Activated naive CD8-positive, alpha-beta T cell treated with anti-CD3 and anti-CD28 coated beads, Interleukin-2, amount 10 ng/mL, durations not matched to agents 7 days and 5 days (primary cell): ENCODE measurements at places on chromosomes 4 and X. TPM values are rescaled to one million over a fixed set of nuclear protein-coding genes. Genes with fewer than 3 reads are reported as not detected.

BEX5 gene
- 4.3 TPM for total RNA-seq

UGT8 gene
- total RNA-seq = 0.17 TPM

AREG gene
- total RNA-seq = 0.40 TPM

RS1 gene
- not detected for total RNA-seq

PNMA6A gene
- 0.40 TPM for total RNA-seq

EMCN gene
- not detected for total RNA-seq

PRSS12 gene
- total RNA-seq = not detected

CABS1 gene
- not detected for total RNA-seq

FOXP3 gene
- total RNA-seq = 23.6 TPM

GAGE12J gene
- total RNA-seq = not detected

SH2D1A gene
- 51.2 TPM for total RNA-seq

SYAP1 gene
- total RNA-seq = 17.2 TPM

AKAP14 gene
- total RNA-seq = not detected

STATH gene
- not detected for total RNA-seq

SNCA gene
- 1.7 TPM for total RNA-seq

MAGEA2B gene
- total RNA-seq = not detected

DNA sequence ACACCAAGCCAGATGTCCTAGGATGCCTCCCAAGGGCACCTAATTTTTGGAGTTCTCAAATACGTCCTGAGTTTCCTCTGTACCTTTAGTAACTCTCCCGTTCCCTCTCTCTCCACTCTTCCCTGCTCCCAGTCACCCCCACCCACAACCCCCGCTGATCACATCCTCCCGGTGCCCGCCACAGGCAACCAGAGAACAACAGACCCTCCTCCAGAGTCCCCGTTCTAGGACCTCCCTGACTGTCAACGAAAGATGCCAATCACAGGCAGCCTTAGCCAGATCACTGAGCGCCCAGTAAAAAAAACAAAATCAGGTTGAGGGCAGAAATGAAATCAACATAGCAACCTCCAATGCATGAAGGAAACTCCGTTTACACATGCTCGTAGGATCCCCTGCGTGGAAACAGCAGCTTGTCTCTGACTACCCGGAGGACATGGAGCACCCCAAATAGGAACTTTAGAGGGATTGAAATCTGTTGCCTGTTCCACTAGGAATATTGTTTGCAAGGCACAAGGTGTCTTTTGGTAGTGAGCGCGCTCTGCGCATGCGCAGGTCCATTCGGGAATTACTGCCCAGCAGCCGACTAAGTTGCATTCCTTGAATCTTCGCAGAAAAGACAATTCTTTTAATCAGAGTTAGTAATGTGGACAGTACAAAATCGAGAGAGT lies at the start of gene GABRB1:
GABRB1 (plus strand) TSS at position 557 of the 668 bp plus-strand sequence.
- DNase-seq = peak; percentile 33

GRCh38 chr4:56764223-56764622 lies 57.3 kb downstream of the SPINK2 start:
- DNase-seq = no peak

DNA sequence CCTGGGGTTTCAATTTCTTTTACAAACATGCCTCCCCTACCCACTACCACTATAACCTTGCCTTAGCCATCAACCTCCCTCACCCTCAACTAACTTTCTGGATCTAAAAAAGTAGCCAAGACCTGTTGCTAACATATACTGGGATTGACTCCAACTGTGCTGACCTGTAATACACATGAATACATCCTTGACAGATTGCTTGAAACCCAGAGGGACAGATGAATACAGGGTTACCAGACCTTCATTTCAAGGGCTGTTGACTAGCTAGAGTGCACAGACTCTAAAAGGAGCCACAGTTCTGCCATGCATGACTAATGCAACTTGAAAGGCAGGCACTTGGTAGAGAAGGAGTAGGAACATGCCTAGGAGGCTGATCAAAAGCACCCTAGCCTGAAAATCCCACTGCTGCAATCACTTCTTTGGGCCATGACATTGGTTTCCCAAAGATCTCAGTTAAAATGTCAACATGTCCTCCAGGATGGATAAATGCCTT lies 121.0 kb downstream of the PCDH19 start:
- no peak for DNase-seq

DNA sequence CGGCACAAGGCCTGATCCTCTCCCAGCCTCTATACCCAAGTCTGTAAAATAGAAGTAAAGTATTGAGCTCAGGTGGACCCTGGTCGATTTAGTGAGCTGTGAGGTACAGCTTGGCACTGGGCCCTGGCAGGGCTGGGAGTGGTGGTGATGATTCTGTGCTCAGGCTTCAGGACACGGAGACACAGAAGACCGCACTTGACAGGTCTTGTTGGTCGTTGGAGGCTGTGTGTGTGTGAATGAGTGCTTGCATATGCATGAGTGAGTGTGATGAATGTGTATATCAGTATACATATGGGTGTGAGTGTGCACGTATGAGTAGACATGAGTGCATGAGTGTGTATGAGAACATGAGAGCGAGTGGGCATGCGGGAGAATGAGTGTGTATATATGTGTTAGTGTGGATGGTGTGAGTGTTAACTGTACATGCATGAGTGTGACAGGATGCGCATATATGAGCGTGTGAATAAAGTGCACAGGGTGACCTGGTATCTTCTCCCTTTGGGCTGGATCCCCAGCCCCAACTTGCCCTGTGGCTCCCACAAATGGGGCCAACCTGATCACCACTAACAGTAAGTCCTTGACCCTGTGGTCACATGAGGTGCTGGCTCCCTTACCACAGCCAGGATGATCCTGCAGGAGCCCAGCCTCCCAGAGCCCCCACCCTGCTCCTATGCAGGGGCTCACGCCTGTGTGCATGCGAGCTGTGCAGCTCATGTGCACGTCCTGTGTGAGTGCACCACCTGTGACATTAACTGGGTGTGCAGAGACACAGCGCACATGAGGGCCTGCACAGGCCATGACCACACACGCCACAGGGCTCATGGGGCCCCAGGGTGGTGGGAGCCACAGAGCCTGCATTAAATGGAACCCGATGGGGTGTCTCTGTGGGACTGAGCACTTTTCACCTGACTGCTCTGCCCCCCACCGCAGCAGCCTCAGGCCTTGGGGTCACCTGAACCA lies 20.8 kb downstream of the SH3BP2 start:
- no peak for DNase-seq

DNA sequence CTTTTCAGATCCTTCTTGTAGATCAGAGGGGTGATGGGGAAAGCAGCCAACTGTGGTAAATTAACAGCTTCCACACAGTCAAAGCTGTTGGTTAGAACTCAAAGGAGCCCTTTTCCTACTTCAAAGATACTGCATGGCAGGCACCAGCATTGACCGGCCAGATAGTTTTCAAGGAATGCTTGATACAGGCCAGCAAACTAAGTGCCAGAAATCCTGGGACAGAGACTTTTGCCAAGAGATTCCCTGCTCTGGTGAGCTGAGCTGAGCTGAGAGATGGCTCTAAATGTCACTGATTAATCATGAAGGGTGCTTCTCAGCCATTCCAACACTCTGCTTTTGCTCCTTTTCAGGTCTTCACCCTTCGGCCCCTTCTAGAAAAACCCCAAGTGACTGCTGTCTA lies 131.6 kb upstream of the MED14 start:
- no peak for DNase-seq

- DNase-seq = no peak
These were observed 33.4 kb downstream of the TAPT1 start for GRCh38 chr4:16192631-16193518.

- DNase-seq = no peak
These were observed 2.4 kb downstream of the TSC22D3 start for GRCh38 chrX:107773206-107773605.

- DNase-seq = no peak
These were observed 116.0 kb downstream of the COX7B2 start for GRCh38 chr4:46793036-46793435.

GRCh38 chr4:84298023-84298718 lies 200.9 kb downstream of the NKX6-1 start:
- DNase-seq = no peak

GRCh38 chr4:41290479-41290878 lies 33.8 kb downstream of the UCHL1 start:
- DNase-seq = no peak

DNA sequence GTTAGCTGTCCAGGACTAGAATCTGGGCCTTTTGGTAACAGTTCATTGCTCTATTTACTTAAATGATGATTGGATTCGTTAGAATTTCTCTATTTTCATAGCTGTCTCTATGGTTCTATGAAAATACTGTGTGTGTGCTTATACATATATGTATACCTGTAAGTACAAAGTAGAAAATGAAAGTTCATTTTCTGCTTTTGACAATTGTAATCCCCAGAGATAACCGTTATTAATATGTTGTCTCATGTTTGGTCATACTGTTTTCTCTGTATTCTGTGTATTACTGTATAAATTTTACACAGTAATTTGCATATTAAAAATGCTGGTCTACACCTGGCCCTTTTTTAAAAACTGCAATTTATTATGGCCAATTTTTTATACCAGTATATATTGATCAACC lies 55.4 kb downstream of the CLCN3 start:
- no peak for DNase-seq

DNA sequence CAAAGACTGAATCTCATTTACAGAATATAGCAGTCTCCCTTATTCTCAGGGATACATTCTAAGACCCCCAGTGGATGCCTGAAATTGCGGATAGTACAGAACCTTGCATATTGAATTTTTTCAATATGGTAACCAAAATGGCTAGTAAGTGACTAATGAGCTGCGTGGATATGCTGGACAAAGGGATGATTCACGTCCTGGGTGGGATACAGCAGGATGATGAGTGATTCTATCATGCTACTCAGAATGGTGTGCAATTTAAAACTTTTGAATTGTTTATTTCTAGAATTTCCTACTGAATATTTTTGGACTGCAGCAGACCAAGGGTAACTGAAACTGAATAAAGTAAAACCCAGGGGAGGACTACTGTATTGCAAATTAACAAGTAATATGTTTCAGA lies 66.7 kb downstream of the STAG2 start:
- DNase-seq = no peak

- no peak for DNase-seq
These were observed 564.5 kb downstream of the TRAM1L1 start for GRCh38 chr4:116520886-116521285.

DNA sequence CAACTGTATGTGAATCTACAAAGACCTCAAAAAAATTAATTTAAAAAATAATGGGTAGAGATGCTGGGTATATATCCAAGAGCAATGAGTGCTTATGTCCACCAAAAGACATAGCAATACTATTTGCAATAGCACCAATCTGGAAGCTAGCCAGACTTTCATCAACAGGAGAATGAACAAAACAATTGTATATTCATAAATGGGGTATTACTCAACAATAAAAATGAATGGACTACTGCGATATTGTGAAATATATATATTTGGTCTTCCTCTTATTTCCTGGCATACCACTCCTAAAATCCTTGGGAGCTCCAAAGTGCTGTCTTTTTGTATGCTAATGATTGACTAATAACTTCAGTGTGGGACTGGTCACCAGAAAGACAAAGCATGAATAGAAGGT lies 77.5 kb downstream of the MSN start:
- DNase-seq = no peak

GRCh38 chrX:23271026-23271425 lies 63.6 kb upstream of the PTCHD1 start:
- no peak for DNase-seq

DNA sequence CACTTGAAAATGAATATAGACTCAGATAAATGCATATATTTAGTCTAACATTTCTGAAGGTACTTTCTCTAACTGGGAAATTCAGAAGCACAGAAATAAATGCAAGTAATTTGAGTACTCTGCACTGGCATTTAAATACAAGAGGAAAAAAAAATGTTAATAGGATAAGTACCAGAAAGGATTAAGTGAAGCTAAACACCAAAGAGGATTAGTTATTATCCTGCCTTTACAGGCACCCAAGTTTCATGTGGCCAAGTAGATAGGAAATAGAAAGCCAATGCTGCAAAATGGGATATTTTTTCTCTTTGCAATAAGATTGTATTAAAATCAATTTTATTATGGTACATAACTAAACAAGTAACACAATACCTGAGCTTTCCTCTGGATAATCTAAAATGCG lies 762.5 kb downstream of the PCDH7 start:
- DNase-seq = no peak

DNA sequence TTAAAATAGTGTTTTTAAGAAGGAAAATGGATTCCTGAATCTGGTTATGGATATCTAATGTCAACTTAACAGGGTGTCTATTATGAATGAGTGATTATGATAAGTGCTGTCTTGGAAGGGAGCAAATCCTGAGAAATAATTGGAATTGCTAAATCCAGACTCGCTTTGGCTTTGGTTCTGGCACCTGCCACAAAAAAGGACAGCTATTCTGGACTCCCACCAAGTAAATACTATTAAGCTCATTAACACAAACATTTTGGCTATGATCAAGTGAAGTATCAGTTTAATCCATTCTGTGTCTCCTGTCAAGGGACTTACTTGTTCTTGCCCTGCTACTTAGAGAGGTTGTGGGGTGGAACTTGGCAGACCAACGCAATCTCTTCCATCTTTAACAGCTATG lies 403.7 kb downstream of the CENPC start:
- DNase-seq = no peak

GRCh38 chr4:69214716-69215115 lies at the start of gene UGT2B11:
Gene UGT2B11 (minus strand): TSS chr4:69214748. CDS start chr4:69214722, 26 bp downstream.
- no peak for DNase-seq

- DNase-seq = no peak
These were observed 42.5 kb upstream of the C1GALT1C1 start for GRCh38 chrX:120672389-120672788.

GRCh38 chr4:58602731-58603359 lies 1492.7 kb upstream of the IGFBP7 start:
- no peak for DNase-seq

DNA sequence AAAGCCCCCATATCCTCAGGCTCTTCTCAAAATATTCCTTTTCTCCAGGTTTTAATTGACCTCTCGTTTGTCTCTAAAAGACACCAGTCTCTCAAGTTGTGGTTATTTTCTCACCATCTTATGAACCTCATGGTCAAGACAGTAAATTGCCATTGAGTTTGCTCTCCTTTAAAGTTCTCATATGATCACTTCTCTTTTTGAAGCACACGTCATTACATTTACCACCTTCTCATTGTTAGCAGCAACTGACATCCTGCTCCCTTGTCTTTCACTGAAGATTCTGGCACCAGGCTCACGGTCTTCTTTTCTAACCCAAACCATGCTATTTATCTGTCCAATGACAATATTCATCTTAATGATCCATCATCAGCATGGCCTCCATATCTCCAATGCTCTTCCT lies 324.2 kb downstream of the TMA16 start:
- no peak for DNase-seq

DNA sequence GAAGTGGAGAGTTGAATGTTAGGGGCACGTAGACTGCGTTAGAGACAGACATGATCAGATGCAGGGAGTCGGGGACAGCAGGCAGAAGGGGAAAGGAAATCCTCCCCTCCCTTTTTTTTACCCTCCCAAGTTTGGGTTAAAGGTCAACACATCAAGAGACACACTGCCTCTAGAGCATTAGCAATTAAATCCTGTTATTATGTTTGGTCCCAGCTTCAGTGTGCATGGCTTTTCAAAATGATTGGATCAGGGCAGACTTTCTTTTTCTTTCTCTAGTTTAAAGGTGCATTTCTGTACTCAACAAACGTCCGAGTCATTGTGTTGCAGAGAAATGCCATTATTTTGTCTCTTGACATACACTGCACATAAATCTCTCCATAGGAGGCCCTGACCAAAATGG lies 63.9 kb downstream of the USP26 start:
- DNase-seq = no peak

GRCh38 chr4:109998867-109999584 lies 86.3 kb downstream of the EGF start:
- no peak for DNase-seq
